Fibroblast of the conjunctiva (primary cell): ENCODE measurements at places on chromosomes 11 and 22.
A peak's percentile ranks its signal among the peaks of the same experiment; 100 is the strongest.

DNA sequence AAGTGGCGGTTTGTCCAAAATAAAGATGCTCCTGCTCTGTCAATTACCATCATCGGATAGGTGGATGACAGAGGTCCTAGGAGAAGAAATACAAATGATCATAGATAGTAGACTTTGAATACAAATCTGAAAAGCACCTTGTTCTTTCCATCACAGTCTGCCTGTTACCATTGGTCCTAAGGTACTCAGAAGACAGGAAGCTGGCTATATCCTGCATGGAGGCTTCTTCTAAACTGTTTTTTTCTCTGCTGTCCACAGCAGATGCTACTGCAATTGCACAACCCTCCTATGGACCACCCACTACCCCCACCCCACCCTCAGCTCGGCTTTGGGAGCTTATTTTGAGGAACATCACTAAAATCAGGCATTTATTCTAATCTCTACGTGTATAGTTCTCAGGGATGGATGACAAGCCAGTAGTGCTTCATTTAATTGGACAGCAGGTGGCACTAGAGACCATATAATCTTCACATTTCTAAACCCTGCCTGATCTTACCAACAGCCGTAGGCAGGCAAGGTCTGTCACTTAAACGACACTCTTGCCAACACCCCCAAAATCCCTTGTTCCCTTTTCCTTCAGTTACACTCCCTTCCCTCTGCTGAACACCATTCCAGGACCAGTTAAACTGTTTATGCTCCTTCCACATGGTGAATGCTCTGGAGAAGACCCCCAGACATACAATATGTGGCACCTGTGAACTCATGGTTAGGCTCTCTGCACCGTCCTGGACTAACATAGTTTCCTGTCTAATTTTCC, 6.6 kb upstream of the PTS start:
- DNase-seq = peak; percentile 77

DNA sequence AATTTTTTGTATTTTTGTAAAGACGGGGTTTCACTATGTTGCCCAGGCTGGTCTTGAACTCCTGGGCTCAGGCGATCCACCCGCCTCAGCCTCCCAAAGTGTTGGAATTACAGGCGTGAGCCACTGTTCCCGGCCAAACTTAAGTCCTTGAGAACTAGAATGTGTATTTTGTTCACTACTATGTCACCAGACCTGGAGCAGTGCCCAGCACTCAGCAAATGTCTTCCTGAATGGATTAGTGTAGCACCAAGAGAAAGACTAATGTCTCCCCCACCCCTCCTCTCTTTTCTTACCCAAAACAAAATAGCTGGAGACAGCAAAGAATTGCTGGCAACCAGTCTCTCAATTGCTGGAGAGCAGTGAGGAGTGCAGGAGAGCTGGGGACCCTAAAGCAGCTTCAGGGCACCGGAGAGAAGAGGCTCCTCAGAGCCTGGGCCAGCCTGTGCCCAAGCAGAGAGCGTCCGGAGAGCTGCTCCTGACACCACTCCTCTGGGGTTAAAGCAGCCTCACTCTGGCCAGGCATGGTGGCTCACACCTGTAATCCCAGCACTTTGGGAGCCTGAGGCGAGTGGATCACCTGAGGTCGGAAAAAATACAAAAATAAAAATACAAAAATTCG, 14.9 kb downstream of the SLC25A18 start:
- DNase-seq = no peak

GRCh38 chr11:69280994-69281393, 13.0 kb upstream of the MYEOV start:
- DNase-seq = peak; percentile 32

- DNase-seq = no peak
Observed at GRCh38 chr11:21625982-21626381, 566.9 kb upstream of the ANO5 start.

GRCh38 chr11:120385110-120385509, 48.9 kb downstream of the ARHGEF12 start:
- DNase-seq = no peak

- peak; percentile 50 for DNase-seq
Observed at GRCh38 chr11:110525883-110526282, 96.1 kb downstream of the FDX1 start.

GRCh38 chr11:91350931-91351330, 873.7 kb upstream of the FAT3 start:
- DNase-seq = no peak

- no peak for DNase-seq
Observed at GRCh38 chr22:37397226-37397625, 30.1 kb downstream of the ELFN2 start.

- peak; percentile 58 for DNase-seq
Observed at GRCh38 chr11:90204832-90205646, 17.8 kb downstream of the CHORDC1 start.

GRCh38 chr11:66996609-66997273, 21.6 kb downstream of the C11orf86 start:
- DNase-seq = no peak

GRCh38 chr11:10418259-10418949, 36.7 kb upstream of the AMPD3 start:
- no peak for DNase-seq

DNA sequence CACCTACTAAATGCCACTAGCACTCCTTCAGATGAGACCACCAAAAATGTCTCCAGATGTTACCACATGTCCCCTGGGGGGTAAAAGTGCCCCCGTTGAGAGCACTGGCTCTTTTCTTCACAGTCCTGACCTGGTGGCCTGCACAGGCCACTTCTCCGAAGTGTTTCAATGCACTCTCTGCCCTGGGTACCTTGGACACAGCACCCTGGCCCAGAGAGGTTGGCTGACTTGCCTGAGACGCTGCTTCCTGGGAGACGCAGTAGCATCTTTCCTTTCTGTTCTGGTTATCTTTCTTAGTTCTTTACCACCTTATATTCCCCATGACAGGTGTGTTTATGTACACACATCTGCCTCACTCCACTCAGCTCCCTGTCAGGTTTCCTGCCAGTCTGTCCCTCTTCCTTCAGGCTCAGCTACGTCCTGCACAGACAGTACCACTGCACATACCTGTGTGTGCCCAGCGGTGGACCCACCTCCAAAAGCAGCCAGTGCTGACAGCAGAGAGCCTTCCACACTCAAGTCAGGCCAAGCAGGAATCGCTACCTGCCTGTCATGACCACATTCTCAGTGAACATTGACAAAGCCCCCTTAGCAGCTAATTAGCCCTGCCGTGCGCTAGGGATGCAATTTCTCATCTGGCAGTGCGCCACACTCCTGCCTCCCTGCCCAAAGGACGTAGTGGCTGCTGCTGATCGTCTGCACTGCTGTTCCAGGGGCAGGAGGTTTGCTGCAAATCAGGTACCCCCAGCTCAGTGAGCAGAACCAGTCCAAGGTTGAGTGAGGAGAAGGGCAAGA, 39.0 kb downstream of the FAM83F start:
- DNase-seq = no peak

GRCh38 chr22:49768951-49769690, 58.6 kb downstream of the BRD1 start:
- no peak for DNase-seq

- no peak for DNase-seq
Observed at GRCh38 chr11:106442032-106442431, 364.6 kb downstream of the AASDHPPT start.

GRCh38 chr11:3204141-3205015, 14.2 kb downstream of the MRGPRG start:
- no peak for DNase-seq

GRCh38 chr11:17683377-17684161, 35.8 kb upstream of the MYOD1 start:
- peak; percentile 20 for DNase-seq

DNA sequence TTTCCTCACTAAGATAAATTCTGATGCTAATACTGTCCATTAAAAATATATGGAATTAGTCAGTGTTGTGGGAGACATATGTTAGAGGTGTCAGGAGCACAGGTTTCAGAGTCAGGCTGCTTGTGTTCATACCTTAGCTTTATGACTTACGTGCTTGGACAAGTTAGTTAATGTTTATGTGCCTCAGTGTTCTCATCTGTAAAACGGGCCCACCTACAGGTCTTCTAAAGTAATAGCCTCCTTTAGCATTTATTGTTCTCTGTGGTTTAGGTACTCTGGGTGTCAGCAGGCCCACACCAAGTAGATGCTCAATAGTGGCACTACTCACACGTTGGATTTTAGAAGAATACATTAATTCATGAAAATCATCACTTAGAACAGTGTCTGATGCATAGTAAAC, 308.7 kb upstream of the ZC3H12C start:
- DNase-seq = no peak

DNA sequence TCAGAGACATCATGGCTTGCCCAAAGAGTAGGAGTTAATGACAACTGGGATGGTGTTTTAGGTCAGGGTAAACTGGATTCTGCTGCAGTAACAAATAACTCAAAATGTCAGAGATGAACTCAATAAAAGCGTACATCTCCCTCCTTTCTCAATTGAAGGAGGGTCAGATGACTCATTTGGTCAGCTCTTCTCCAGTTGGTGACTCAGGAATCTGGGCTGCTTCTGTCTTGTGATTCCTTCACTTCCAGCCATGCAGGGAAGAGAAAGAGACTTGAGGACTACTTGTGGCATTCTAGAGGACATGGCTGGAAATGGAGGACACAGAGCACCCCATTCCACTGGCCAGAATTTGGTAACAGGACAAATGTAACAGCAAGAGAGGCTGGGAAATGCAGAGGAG, 3.2 kb upstream of the SYT13 start:
- DNase-seq = no peak

- no peak for DNase-seq
Observed at GRCh38 chr11:127943763-127944162, 643.6 kb downstream of the ETS1 start.

DNA sequence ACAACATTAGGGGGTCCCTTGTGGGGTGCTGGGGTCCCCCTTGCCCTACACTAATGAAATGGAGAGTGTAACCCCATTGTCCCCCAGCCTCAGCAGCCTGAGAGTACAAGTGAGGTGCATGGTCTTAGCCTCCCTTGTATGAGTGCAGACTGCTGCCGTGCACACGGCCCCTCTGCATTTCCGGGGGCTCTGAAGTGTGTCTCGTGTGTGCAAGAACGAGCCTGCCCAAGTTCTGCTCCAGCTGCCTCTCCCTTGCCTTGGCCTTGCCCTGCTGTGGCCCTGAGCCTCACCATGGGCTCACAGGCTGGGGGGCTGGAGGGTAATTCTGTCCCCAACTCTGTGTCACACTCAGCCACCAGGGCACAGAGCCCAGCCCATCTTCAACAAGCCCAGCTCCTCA, 5.2 kb upstream of the EHD1 start:
- DNase-seq = no peak

- DNase-seq = no peak
Observed at GRCh38 chr11:1090600-1091331, 16.1 kb downstream of the MUC2 start.

DNA sequence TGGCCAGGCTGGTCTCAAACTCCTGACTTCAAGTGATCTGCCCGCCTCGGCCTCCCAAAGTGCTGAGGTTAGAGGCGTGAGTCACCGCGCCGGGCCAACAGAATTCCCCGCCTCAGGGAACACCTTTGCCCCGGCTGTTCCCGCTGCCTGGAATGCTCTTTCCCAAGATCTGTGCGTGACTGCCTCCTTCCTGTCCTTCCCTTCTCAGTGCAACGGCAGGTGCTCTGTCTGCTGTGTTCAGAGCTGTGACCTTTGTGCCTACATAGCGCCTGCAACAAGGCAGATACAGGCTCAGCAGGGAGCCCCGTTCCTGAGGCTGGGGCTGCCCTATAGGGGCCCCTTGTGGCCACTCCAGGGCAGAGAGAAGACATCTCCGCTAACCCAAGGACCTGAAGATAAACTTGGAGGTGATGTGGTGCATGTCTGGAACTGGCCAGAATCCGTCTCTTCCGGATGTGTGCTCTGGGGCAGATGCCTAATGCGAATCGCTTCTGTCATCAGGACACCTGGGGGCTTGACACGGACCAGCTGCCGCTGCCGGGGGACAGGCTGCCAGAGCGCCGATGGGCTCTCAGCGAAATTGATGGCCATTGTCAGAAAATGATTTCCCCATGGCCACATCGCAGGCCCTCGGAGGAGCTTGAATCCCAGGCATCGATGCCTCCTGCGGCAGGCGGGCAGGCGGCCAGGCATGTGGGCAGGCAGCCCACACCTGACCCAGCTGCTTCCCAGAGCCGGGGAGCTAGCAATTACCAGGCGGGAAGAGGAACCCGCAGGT, 43.5 kb upstream of the TCF20 start:
- no peak for DNase-seq

- DNase-seq = no peak
Observed at GRCh38 chr11:128244871-128245270, 342.5 kb downstream of the ETS1 start.

- no peak for DNase-seq
Observed at GRCh38 chr22:46619830-46620501, at the start of gene GRAMD4. Gene GRAMD4, plus strand, starts transcription at chr22:46620386. Its CDS starts 6,414 bp downstream, at chr22:46626800.

DNA sequence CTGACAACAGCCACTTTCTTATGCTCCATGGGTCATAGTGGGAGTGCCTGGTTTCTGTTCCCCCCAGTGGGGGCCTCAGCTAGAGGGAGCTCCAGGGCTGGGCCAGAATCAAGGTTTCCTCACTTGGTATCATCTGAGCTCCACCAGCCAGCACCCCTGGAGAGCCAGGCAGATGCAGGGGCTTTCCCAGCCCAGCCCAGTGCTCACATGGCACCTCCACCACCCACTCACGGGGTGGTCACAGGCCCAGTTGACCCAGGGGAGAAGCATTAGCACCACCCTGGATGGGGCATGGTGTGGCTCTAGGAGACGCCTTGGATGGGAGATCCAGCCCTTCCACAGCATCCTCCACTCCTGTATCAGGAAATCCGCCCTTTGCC, 24.1 kb upstream of the WNT7B start:
- DNase-seq = no peak

DNA sequence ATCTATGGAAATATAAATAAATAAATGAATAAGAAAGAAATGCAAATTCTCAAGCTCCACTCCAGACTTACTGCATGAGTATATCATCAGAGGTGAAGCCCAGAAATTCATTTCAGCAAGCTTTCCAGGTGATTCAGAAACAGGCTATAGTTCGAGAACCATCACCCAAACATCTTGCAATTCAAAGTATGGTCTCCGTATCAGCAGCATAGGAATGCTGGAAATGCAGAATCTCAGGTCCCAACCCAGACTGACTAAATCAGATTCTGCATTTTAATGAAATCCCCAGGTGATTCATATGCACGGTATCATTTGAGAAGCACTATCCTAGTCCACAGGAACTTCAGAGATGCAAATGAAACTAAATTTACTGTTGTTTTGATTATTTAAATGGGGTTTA, 95.3 kb downstream of the SERGEF start:
- DNase-seq = no peak

- DNase-seq = no peak
Observed at GRCh38 chr11:69137151-69137844, 18.4 kb upstream of the SMIM38 start.

GRCh38 chr11:76644591-76644990, 26.0 kb downstream of the LRRC32 start:
- DNase-seq = no peak

- no peak for DNase-seq
Observed at GRCh38 chr11:69560141-69560790, 78.8 kb downstream of the LINC01488 start.

GRCh38 chr22:24325105-24325757, 54.6 kb downstream of the SPECC1L start:
- DNase-seq = peak; percentile 79
